ENCODE measurements at places on chromosomes 2 and 18.
A peak's percentile ranks its signal among the peaks of the same experiment; 100 is the strongest.

- no peak for DNase-seq
Observed at GRCh38 chr2:239697399-239698164, 296.8 kb upstream of the HDAC4 start.

GRCh38 chr2:28165087-28165635 is 227.5 kb upstream of the FOSL2 start:
- no peak for DNase-seq

- no peak for DNase-seq
Observed at GRCh38 chr18:35408843-35409261, 31.7 kb upstream of the ZNF396 start.

GRCh38 chr18:8391068-8391467 is 218.2 kb upstream of the RAB12 start:
- DNase-seq, result no peak

- no peak for DNase-seq
Observed at GRCh38 chr2:166357068-166357949, 18.4 kb downstream of the SCN9A start.

DNA sequence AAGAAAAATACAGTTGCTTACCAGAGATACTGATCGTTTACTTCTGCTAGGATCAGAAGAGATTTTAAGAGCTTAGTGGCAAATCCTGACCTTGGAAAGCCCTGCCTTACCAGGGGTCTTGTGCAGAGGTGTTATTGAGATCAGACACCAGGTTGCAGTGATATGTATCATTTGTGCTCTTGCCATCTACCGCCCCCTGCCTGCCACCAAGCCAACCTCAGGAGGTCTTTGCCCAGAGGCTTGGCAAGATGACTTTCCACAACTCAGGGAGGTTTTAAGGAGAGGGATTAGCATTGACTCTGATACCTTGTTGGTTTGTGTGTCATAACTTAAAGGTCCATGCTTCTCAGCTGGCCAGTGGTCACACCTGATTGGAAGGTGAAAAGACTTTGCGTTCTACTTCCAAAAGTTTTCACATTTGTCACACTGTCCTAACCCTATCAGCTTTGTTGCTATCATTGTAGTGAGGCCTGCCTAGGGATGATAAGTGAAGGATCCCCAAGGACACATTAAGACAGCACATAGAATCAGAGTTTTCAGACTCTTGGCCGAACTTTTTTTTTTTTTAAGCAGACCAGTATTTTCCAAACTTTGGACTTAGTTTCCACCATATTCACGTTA is 46.2 kb upstream of the MGAT5 start:
- DNase-seq, result no peak

DNA sequence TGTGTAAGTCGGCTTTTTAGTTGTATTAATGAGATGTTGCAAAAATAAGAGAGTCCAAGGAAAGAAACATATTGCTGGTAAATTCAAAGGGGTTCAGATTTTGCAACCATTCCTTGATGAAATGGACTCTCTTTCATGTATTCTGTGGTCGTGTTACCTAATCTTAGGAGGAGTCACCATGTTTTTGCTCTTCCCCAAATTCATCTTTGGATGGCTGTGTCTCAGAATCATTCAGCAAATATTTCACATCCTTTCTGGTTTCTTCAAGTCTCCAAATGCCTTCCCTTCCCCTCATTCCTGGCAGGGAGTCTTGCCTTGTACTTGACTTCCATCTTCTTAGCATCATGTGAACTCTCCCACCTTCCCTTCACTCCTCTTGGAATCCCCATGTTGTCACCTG is 66.1 kb downstream of the PTPRM start:
- no peak for DNase-seq

DNA sequence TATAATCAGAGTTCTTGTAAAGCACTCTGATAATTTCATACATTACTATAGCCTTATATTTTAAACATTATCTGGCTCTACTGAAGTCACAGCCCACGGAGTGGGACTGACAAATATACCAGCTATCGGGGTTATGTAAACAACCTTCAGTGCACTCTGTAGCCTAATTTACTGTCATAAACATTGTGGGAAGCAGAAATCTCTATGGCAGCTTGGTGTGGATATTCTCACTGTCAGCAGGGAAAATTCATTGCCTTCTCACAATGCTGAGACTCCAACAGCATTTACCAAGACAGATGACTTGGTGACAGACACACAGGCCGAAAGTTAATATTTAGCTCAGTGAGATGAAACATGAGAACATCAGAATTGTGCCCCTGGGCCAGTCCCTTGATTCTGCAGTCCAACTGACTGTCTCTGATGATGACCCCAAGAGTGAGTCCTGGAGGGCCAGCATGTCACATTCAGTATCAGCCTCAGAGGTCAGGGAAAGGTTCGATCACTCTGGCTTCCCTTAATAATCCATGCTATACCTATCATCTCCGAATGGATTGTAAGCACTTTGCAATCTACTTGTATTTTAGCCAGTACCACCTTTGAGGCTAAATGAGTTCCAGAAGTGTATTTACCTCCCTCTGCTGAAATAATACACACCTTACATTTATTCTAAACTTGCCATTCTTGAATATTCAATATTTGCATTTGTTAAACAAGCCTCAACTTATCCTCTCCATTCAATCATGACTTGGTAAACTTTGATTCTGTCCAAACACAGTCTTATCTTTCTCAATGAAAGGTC is 146.2 kb upstream of the OSR1 start:
- DNase-seq, result peak; percentile 21

GRCh38 chr2:105781274-105781978 is 36.7 kb downstream of the NCK2 start:
- no peak for DNase-seq

- no peak for DNase-seq
Observed at GRCh38 chr18:75247611-75248421, 37.2 kb downstream of the TSHZ1 start.

DNA sequence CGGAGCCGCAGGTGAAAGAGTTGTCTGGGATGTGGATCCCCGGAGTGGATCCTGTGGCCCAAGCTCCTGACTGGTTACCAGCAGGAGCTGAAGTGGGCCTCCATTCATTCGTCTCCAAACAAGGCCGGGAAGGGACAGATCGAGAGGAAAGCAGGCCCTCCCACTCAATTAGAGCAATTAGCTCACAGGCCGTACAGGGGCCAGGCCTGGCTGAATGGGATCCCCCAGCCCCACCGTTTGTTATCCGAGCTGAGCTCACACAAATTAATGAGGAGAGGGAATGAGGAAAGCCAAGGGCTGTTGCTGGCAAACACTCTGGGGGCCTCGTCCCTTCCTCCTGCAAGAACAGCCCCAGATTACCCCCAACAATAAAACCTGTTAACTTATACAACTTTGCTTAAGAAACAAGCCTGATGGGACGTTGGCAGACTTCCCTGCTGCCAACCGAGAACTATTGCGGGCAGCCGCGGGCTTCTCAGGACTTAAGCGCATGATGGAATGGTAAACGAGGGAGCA is 338.0 kb downstream of the BCL11A start:
- no peak for DNase-seq

- DNase-seq, result no peak
Observed at GRCh38 chr2:184756885-184757284, 158.6 kb downstream of the ZNF804A start.

DNA sequence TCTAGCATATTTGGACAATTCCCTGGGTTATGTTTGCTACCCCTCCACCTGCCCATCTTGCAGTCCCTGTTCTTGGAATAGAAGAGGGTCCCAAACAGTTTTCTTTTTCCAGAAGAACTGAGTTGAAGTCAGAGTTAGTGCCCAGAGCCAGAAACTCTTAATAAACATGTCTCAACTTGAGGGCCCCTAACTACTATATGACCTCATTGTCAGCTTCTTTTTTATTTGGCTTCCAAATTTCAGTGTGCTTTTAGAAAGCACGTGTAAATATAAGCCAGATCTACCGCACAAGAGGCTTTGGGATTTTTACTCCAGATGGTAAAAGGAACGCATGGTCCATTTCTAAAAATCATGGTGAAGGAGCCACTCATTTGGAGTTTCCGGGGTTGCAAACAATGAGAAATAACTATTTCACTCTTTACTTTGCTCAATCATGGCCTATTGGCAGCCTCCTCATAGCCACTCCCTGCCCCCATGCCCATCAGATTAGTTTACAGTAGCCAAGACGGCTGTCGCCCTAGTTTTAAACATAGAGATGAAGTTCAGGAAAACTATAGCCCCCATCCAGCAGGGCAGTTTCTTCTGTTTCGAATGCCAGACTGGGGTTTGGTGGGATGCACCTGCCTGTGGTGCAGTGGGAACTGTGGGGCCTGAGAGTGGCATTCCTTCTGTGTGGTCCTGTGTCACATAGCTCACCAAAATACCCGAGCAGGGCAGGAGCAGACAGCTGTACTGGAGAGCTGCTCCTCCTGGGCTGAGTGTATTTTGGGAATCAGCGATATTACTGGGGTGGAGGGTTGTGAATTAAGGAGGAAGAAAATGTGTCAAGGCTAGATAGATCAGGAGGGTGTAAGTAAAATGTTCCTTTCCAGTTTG is 1.7 kb downstream of the MAPRE3 start:
- no peak for DNase-seq

GRCh38 chr18:24726727-24727492 is 266.5 kb downstream of the HRH4 start:
- peak; percentile 87 for DNase-seq

GRCh38 chr2:112881217-112881985 is 29.6 kb upstream of the IL37 start:
- DNase-seq, result no peak

- DNase-seq, result no peak
Observed at GRCh38 chr18:43393174-43393573, 115.9 kb upstream of the SYT4 start.

DNA sequence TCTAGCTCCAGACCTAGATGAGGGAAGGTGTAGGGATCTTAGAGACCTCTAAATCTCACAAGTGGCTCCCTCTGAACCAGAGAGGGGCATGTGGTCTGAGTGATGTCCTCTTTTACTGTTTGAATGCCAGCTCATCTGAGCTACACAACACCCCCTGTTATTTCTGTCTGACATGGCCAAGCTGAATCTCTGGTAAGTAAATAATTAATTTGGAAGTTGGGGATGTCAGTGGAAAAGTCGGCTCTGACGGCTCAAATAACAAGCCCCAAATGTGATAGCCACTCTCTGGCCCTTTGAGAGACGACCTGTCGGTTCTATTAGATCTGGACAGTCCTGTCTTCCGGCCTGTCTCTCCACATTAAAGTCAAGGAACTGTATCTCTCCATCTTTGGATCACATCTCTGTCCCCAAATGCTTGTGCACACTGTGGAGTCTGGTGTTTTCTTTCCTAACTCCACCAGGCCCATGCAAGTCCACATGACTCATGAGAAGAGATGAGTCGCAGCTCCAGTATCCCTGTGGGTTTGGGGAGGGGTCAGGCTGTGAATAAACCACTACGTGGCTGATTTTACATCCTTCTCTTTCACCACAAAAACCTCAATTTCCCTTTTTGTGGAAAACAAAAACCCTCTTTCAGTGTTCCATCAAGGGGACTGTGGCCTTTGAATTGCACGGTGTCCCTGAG is 52.5 kb downstream of the SETBP1 start:
- no peak for DNase-seq

- peak; percentile 50 for DNase-seq
Observed at GRCh38 chr18:38520786-38521185, 955.2 kb upstream of the CELF4 start.

DNA sequence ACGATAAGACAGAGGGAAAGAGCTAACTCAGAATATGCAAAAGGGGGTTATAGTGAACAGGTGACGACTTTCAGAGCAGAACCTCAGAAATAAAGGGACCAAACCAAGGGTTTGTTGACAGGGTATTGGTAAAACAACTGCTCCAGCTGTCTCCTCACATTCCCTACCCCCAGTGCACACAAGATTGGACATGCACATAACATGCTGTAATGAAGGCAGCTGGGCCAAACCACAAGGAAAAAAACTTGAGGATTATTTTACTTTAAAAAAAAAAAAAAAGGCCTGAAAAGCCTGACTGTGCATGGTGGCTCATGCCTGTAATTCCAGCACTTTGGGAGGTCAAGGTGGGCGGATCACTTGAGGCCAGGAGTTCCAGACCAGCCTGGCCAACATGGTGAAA is 3.5 kb downstream of the RBM43 start:
- DNase-seq, result no peak

GRCh38 chr2:9263428-9263827 is 56.8 kb downstream of the ASAP2 start:
- DNase-seq, result no peak

DNA sequence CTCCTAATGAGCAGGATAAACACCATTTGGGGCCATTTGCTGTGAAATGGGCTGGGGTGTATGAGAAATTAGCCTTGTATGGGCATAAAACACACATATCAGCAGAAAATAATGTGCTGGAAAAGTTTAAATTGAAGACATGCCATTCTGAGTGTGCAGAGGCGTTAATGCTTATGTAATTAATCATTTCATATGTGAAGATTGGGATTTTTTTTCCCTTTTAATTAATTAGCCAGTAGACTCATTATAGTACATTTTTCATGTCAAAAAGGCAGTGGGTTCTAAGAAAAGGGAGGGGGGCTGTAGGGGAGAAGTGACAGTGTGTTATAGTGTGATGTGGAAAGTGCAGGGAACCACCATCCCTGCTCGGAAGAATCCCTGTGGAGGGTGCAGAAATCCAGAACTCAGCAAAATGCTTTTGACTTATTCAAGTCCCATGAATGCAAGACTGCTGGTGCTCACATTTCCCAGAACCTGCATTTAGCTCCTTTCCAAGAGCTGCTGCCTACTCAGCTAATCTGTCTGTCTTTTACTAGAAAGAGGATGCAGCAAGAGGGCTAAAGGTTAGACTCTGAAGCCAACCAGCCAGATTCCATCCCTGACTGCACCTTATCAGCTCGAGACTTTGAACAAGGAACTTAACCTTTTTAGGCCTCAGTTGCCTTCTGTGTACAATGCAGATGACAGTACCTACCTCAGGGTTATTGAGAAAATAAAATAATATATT is 11.6 kb upstream of the COX7A2L start:
- no peak for DNase-seq

DNA sequence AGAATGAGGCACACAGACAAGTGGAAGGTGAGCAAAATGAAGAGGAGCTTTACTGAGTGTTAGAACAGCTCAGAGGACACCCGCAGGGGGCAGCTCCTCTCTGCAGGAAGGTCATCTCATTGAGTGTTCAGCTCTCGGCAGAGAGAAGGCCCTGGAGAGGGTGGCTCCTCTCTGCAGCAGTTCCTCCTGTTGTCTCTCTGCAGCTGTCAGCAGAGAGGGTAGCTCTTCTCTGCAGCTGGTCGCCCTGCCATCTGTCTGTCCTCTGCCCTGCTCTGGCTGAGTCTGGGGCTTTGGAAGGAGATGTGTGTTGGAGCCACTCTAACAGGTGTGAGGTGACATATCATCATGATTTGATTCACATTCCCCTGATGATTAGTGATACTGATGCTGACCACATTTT is 6.8 kb upstream of the SNTG2 start:
- DNase-seq, result no peak

GRCh38 chr2:172606285-172606684 is 50.4 kb downstream of the PDK1 start:
- DNase-seq, result no peak

- DNase-seq, result no peak
Observed at GRCh38 chr2:135899567-135899966, 23.3 kb upstream of the MCM6 start.

DNA sequence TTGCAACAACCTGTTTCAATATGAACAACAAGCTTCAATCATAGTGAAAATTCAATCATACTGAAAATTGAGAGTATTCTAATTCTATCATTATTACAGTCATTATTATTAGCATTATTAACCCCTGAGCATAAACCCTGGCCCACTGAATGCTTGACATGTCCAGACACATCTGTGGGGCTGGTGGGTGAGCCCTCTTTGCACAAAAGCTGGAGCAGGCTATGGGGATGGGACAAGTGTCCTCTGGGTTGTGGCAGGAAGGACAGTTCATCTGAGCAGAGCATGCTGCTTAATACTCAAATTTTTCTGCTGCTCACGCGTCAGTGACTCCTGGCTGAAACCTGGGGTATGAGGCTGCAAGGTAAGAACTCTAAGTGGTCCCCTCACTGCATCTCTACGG is 451.1 kb upstream of the POU3F3 start:
- DNase-seq, result no peak

Measured in left kidney (tissue), 8 donors.